GM23338 (cell line): ENCODE measurements at places on chromosomes 3 and 15. TPM values are rescaled to one million over a fixed set of nuclear protein-coding genes. Genes with fewer than 3 reads are reported as not detected.

The VEPH1 gene
- polyA plus RNA-seq = 9.6 and 15.4 TPM in 2 replicates

The DPPA2 gene
- polyA plus RNA-seq = 18.9 and 21.5 TPM in 2 replicates

The SLC24A5 gene
- polyA plus RNA-seq = 0.23 and 0.39 TPM in 2 replicates

The SERPINI2 gene
- 0.57 and 0.68 TPM in 2 replicates for polyA plus RNA-seq

The DUOXA2 gene
- polyA plus RNA-seq = not detected in 2 replicates

The NR1I2 gene
- 0.89 and 1.4 TPM in 2 replicates for polyA plus RNA-seq

The GAP43 gene
- polyA plus RNA-seq = 46.9 and 48.1 TPM in 2 replicates

The MAP3K13 gene
- 128 and 129 TPM in 2 replicates for polyA plus RNA-seq

- H3K4me1 ChIP-seq = peaks cover 6% of the 10 kb centered on the region; the same call in 1 of the 2 replicates
- H3K27ac ChIP-seq = no peak overlapping the region
- no peak overlapping the region for H3K4me3 ChIP-seq
- DNase-seq = no peak
- no peaks in the 10 kb centered on the region for H3K36me3 ChIP-seq
Measured at GRCh38 chr3:117955196-117955595, 1079.5 kb downstream of the IGSF11 start.

GRCh38 chr3:162780313-162780712, 1283.7 kb downstream of the OTOL1 start:
- H3K4me3 ChIP-seq = no peak overlapping the region
- H3K36me3 ChIP-seq = no peaks in the 10 kb centered on the region
- H3K4me1 ChIP-seq = peaks cover 7% of the 10 kb centered on the region
- DNase-seq = no peak
- H3K27ac ChIP-seq = no peak overlapping the region

- peak; percentile 56 for DNase-seq
- H3K36me3 ChIP-seq = no peaks in the 10 kb centered on the region
- no peaks in the 10 kb centered on the region for H3K4me1 ChIP-seq
- H3K4me3 ChIP-seq = no peak overlapping the region
- H3K27me3 ChIP-seq = no peaks in the 10 kb centered on the region
Measured at GRCh38 chr15:91142106-91142744, 42.2 kb downstream of the SV2B start.

DNA sequence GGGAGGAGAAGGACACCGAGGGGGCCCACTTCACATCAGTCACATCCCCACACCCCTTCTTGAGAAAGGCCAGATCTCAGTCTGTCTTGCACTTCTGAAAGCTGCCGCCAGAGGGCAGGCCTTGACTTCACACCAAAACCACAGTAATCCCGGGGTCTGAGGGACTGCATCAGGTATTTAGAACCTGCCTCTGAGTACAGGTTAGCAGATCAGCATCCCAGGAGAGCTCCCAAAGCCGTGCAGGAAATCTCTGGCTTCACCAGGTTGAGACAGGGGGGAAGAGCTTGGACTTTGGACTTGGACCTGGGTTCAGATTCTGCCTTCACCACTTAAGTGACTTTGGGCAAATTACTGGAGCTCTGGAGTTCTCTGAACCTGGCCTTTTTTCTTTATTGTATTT, 50.3 kb downstream of the LHFPL4 start:
- H3K27ac ChIP-seq = no peak overlapping the region
- H3K4me1 ChIP-seq = no peaks in the 10 kb centered on the region
- no peaks in the 10 kb centered on the region for H3K36me3 ChIP-seq
- no peak overlapping the region for H3K4me3 ChIP-seq
- H3K27me3 ChIP-seq = peaks cover 18% of the 10 kb centered on the region

- no peak for DNase-seq
- no peaks in the 10 kb centered on the region for H3K36me3 ChIP-seq
- H3K4me3 ChIP-seq = no peak overlapping the region
- no peaks in the 10 kb centered on the region for H3K27me3 ChIP-seq
- H3K4me1 ChIP-seq = no peaks in the 10 kb centered on the region; the same call in 1 of the 2 replicates
- no peak overlapping the region for H3K27ac ChIP-seq
Measured at GRCh38 chr3:80192936-80193335, 425.1 kb upstream of the ROBO1 start.

- H3K36me3 ChIP-seq = no peaks in the 10 kb centered on the region
- no peak overlapping the region for H3K27ac ChIP-seq
- no peaks in the 10 kb centered on the region for H3K4me1 ChIP-seq
- no peak for DNase-seq
Measured at GRCh38 chr3:104746056-104746455, 620.7 kb upstream of the ALCAM start.

DNA sequence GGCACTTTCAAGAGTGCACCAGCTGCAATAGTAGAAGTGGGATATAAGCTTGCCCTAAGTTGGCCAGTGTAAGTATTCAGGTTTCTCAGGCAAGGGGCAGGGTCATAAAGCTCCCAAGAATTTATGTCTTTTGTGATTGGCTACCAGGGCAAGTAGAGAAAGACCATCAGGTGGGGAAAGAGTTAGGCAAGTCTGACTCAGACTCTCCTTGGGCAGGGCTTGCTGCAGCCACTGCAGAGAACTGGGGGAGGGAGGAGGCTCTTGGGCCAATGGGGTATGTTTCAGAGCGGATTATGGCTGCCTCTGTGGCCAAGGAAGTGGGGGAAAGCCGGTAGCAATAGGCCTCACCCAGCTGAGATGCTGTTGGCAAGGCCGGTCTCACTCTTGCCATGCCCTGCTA, 44.6 kb upstream of the SLC25A36 start:
- H3K27me3 ChIP-seq = no peaks in the 10 kb centered on the region
- no peak for DNase-seq

DNA sequence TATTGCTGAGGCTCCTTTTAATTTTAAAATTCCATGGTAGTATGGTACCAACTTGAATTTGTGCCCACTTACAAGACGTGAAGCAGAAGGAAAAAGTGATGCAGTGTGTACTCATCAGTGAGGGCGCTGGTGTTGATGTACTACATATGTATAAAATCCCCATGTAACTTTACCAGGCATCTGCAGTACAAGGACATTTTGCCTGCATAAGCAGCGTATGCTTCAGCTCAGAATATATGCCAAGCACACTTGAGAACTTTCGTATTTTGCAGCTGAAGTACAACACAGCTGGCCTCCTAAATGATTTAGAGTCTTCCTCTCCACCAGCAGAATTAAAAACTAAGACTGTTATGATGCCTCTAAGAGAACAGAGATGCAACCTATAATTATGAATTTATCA, 108.9 kb downstream of the RYR3 start:
- no peak overlapping the region for H3K27ac ChIP-seq
- no peak for DNase-seq
- H3K27me3 ChIP-seq = no peaks in the 10 kb centered on the region
- no peak overlapping the region for H3K4me3 ChIP-seq
- no peaks in the 10 kb centered on the region for H3K36me3 ChIP-seq
- H3K4me1 ChIP-seq = no peaks in the 10 kb centered on the region

DNA sequence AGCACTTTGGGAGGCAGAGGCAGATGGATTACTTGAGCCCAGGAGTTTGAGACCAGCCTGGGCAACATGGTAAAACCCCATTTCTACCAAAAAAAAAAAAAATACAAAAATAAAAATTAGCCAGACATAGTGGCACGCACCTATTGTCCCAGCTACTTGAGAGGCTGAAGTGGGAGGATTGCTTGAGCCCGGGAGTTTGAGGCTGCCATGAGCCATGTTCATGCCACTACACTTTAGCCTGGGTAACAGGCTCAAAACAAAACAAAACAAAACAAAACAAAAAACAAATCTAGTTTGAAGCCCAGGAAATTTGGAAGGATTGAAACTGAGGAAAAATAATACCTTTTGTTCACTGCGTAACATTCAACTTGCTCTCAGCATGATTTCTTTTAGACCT, 16.6 kb downstream of the TMOD3 start:
- H3K27ac ChIP-seq = no peak overlapping the region
- no peak overlapping the region for H3K4me3 ChIP-seq
- no peaks in the 10 kb centered on the region for H3K27me3 ChIP-seq
- peaks cover 36% of the 10 kb centered on the region for H3K4me1 ChIP-seq
- no peaks in the 10 kb centered on the region for H3K36me3 ChIP-seq

- no peak for DNase-seq
- no peak overlapping the region for H3K4me3 ChIP-seq
- no peaks in the 10 kb centered on the region for H3K36me3 ChIP-seq
- H3K27me3 ChIP-seq = no peaks in the 10 kb centered on the region
- H3K4me1 ChIP-seq = no peaks in the 10 kb centered on the region
- H3K27ac ChIP-seq = no peak overlapping the region
Measured at GRCh38 chr15:53323191-53323590, 436.3 kb downstream of the WDR72 start.

- H3K27me3 ChIP-seq = no peaks in the 10 kb centered on the region
- DNase-seq = no peak
- H3K36me3 ChIP-seq = 0 out of 2 replicates have a peak, but pooled peaks cover 11% of the 10 kb centered on the region
- no peak overlapping the region for H3K27ac ChIP-seq
- H3K4me1 ChIP-seq = no peaks in the 10 kb centered on the region
Measured at GRCh38 chr3:148457886-148458285, 239.8 kb upstream of the AGTR1 start.

DNA sequence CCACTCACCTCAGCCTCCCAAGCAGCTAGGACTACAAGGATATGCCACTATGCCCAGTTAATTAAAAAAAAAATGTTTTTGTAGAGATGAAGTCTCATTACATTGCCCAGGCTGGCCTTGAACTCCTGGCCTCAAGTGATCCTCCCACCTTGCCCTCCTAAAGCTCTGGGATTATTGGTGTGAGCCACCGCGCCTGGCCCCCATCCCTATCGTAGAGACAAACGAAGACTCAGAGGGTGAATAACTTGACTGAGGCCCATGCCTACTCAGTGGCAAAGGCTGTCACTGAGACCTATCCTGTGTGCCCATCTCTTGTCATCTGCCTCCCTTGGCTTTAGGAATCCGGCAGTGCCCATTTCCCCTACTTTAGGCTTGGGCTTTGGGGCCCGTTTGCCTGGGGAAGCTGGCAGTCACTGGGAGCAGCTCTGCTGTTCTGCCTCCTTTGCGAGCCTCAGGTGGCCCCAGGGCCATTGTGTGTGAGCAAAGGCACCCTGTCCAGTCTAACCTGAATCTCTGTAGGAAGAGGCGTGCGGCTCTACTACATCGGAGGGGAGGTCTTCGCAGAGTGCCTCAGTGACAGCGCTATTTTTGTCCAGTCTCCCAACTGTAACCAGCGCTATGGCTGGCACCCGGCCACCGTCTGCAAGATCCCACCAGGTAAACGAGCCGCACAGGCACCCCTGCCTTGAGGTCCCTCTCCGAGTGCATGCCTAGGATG, 70.1 kb downstream of the AAGAB start:
- H3K4me1 ChIP-seq = no peaks in the 10 kb centered on the region
- DNase-seq = no peak
- H3K27me3 ChIP-seq = no peaks in the 10 kb centered on the region
- H3K36me3 ChIP-seq = no peaks in the 10 kb centered on the region
- H3K4me3 ChIP-seq = no peak overlapping the region

GRCh38 chr15:98304371-98304770, 343.9 kb downstream of the ARRDC4 start:
- DNase-seq = no peak
- no peaks in the 10 kb centered on the region for H3K4me1 ChIP-seq
- H3K4me3 ChIP-seq = no peak overlapping the region
- no peaks in the 10 kb centered on the region for H3K36me3 ChIP-seq
- H3K27me3 ChIP-seq = no peaks in the 10 kb centered on the region

DNA sequence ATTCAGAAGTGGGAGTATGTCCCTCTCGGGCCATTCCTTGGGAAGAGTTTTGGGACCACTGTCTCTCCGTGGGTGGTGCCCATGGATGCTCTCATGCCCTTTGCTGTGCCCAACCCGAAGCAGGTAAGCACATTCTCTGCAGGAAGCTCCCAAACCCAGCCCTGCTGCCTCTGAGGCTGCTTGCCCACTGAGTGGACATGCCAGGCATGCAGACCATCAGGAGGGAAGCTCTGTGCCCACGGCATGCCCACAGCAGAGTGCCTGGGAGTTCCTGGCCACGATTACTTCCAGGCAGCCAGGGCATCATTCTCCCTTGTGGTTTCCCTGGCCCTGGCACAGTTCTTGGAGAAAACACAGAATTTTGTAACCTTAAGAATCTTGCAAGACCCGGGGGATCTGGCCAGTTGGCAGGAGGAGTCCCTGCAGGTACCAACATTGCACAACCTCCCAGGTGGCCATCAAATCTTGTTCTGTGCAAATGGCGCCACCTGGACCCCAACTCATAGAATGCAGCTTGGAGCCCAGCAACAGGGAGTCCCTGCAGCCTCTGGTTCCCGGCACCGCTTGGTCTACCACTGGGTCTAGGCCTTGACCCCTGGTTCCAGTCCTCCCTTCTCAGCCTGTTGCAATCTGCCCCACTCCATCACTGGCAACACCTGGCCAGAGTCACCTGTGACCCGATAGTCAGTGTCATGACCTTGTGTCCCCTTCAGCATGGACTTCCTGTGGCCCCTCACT, 20.4 kb downstream of the FAH start:
- no peak overlapping the region for H3K27ac ChIP-seq
- no peak overlapping the region for H3K4me3 ChIP-seq
- H3K27me3 ChIP-seq = no peaks in the 10 kb centered on the region

DNA sequence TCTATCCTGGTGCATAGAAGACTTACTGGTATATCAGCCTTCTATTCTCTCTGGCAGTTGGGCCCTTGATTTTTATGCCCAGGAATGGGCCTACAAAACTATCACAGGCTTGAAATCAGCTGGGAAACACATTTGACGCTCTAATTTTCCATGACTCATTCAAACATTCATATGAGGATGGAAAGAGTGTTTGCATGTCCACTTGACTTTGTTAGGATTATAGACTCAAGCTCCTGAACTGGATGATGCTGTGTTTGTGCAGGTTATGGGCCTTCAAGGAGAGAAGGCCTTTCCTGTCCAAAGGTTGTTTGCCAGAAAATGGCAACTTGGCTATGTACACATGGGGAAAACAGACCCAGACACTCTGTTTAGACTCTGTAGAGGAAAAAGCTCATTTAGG, 219.9 kb downstream of the GAP43 start:
- no peak overlapping the region for H3K27ac ChIP-seq
- H3K4me1 ChIP-seq = peaks cover 8% of the 10 kb centered on the region
- H3K36me3 ChIP-seq = no peaks in the 10 kb centered on the region
- H3K4me3 ChIP-seq = no peak overlapping the region
- no peak for DNase-seq

DNA sequence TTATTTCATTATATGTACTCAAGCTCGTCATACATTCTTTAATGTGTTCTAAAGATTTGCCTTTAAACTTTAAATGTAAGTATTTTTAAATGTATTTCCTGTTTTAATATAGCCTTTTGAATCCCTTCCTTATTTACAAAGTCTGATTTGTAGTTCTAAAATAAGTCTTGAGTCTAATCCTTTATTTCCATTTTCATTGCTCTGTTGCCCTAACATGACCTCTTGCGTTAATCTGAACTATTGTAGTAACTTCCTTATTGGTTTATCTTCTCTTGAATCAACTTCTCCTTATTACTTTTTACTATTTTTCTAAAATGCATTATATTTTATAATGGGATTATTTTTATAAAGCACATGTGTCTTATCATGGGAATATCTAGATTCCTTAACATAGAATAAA, 24.0 kb downstream of the KNL1 start:
- H3K36me3 ChIP-seq = peaks cover 12% of the 10 kb centered on the region; the same call in 1 of the 2 replicates
- H3K4me1 ChIP-seq = peaks cover 10% of the 10 kb centered on the region; the same call in 1 of the 2 replicates
- no peak overlapping the region for H3K27ac ChIP-seq
- H3K27me3 ChIP-seq = no peaks in the 10 kb centered on the region
- H3K4me3 ChIP-seq = no peak overlapping the region

GRCh38 chr15:90046289-90046688, 45.2 kb downstream of the ZNF710 start:
- no peak overlapping the region for H3K27ac ChIP-seq
- H3K36me3 ChIP-seq = no peaks in the 10 kb centered on the region
- no peaks in the 10 kb centered on the region; the same call in 1 of the 2 replicates for H3K4me1 ChIP-seq
- DNase-seq = no peak

GRCh38 chr3:25229586-25229985, 198.5 kb upstream of the RARB start:
- H3K36me3 ChIP-seq = no peaks in the 10 kb centered on the region
- no peaks in the 10 kb centered on the region for H3K4me1 ChIP-seq
- H3K4me3 ChIP-seq = no peak overlapping the region
- H3K27ac ChIP-seq = no peak overlapping the region
- no peaks in the 10 kb centered on the region for H3K27me3 ChIP-seq
